ENCODE measurements at places on chromosomes 7 and 10. TPM values are rescaled to one million over a fixed set of nuclear protein-coding genes. Genes with fewer than 3 reads are reported as not detected.

DNA sequence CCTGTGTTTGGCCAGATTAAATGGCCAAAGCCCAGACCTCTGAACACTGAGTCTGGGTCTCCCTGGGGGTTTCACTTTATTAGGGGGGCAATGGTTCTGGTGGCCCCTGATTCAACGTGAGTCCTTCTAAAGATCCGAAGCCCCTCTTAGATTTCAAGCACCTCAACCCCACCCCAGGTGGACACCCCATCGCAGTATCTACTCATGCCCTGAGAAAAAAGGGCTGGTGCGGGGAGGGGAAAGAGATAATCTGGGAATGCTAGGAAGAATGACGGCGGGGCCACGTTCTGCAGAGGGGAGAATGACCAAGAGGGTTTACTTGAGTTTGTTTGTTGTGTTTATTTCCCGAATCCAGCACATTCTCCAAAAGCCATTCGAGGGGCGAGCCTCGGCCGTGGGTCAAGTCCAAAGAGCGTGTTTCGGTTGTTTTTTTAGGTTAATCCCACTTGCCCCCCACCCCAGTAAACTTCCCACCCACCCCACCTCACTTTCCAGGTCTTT is 832 bp downstream of the PDLIM1 start:
- DNase-seq = peak; percentile 73

SPDYE16 gene
- total RNA-seq = not detected

DNA sequence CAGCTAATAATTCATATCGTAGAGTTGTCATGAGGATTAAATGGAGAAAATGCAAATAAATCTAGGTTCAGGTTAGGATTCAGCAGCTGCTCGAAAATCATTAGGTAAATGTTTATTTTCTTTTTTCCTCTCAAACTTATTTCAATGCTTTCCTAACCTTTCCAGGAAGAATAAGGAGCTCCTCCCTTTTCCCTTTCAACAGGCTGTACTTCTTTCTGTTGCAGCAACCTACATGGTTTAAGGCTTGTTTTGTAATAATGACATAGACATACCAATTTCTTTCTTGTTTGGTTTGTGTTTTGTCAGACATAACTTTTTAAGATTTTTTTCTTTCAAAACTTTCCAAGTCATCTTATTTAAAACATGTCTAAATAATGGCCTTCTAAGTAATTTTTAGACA is 18.2 kb downstream of the GPR141 start:
- no peak for DNase-seq

HMX3 gene
- total RNA-seq = not detected

GRCh38 chr10:111103196-111103840 is 26.5 kb downstream of the ADRA2A start:
- DNase-seq = peak; percentile 27

DNA sequence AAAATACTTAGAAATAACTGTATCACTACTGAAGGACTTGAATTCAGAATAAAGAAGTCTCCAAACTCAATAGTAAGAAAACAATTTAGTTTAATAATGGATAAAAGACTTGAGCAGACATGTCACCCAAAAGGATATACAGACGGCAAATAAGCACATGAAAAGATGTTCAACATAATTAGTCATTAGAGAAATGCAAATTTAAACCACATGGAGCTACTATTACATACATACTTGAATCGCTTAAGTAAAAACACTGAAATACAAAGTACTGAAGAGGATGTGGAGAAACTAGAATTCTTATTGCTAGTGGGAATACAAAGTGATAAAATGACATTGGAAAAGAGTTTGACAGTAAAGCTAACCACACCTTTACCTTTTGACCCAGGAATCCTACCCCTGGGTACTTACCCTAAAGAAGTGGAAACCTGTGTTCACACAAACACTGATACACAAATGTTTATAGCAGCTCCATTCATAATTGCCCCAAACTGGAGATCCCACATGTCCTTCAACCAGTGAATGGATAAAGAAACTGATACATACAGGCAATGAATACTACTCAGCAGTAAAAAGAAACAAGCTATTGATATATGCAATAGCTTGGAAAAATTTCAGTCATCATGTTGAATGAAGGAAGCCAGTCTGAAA is 54.3 kb upstream of the NFKB2 start:
- DNase-seq = no peak

ANXA7 gene
- 132 TPM for total RNA-seq

DNA sequence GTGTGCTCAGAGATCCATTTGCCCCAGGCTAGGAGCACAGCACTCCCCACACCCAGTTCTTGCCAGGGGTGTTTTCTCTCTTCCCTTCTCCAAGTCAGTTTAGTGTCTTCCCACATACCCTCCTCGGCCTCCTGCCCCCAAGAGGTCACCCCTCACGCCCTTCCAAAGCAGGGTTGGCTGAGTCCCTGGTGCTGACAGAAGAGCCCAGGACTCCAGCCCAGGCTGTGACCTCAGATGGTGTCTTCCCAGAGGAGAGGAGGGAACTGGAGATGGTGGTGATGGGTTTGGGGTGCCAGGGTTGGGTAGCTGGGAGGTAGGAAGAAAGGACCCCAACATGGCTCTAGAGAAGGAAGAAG is 19.8 kb downstream of the ZNF775 start:
- no peak for DNase-seq

GRCh38 chr7:55436457-55436856 is 71.3 kb downstream of the LANCL2 start:
- no peak for DNase-seq

DNA sequence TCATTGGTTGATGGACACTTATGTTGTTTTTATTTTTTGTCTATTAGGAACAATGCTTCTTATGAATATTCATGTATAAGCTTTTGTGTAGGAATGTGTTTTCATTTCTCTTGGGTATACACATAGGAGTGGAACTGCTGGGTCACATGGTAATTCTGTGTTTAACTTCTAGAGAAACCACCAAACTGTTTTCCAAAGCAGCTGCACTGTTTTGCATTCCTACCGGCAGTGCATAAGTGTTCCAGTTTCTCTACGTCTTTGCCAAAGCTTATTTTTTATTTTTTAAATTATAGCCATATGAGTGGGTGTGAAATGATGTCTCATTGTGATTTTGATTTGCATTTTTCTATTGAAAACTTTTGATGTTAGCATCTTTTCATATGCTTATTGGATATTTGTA is 51.3 kb downstream of the ADK start:
- DNase-seq = no peak

DNA sequence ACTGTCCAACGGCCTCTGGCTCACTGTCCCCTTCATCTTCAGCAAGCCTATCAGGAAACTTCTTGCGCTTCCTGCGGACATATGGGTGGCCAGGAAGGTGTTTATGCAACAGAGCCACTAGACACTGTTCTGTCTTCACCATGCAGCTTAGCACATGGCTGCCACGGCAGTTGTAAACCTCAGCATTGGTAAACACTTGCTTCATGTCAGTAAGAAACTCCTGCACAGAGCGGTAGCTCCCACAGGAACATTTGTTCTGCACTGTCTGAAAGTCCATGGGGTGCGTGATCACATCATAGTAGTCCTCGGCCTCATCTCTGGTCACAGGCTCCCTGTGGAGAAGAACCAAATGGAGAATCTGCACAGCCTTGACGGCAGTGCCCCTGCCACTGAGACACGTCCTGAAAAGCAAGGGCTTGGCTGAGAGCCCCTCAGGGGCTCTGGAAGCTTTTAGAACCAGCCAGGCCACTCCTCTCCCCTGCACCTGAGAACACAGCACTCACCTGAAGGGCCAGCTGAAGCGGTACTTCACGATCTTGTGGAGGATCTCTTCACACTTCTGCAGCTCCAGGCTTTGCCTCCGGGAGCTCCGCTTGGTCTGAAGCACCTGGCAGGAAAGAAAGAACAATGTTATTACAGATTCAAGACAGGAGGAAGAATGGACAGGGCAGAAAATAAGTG is 8.8 kb downstream of the FZD9 start:
- DNase-seq = no peak

DNA sequence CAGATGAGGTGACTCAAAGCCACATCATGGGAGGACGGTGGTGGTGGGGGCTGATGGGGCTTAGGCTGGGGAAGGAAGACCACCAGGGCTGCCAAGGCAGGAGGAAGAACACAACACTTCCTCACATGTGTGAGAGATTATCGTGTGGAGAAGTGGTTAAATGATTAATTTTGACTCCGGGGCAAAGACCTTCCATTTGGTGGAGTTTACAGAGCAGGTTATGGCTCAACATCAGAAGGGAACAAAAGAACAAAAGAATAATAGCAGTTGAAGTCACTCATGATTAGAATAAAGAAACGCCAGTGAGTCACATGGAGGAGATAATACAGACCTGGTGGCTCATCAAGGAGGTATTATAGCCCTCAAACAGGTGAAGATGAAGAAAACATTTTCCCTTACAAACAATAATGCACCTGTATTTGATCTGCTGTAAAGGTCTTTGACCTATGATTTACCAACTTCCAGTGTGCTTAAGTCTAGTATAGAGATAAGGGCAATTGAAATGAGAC is 170.1 kb downstream of the PKD1L1 start:
- DNase-seq = no peak

DNA sequence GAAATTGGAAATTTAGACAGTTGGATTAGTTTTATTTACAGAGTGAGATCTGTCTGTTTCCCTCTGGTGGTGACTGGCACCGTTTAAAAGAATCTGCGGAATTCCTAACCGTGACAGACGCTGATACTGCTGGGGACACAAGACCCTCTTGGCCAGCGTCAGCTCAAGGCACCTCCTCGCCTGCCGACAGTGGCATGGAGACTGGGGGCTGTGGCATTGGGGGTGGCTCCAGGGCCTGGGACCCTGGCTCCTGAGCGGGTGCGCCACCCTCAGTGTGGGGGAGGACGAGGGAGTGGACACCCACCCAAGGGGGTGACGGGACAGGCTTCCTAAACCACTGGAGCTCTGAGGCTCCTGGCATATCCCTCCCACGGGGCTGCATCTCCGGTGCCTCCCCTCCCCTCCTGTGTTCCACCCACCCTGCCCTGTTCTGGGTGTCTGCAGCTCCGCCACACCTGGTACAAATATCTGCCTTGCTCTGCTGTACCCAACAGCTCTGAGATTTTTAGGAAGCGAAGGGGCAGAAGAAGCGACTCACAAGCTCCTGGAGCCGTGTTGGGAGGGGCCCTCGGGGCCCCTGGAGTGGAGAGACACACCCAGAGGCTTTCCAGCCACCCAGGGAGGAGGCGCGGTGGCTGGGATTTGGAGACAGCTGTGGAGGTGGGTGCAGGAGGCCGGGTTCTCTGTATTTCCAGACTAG is 178.7 kb downstream of the DNAJB6 start:
- DNase-seq = no peak

All from cardiac septum (tissue), 1 donor.